Stimulated activated CD8-positive, alpha-beta memory T cell treated with anti-CD3 and anti-CD28 coated beads, Interleukin-7, amount 100 ng/mL, for 24 hours (primary cell): ENCODE measurements at places on chromosomes 6 and 20.

- no peak for DNase-seq
Measured at GRCh38 chr6:108002365-108003221, 44.6 kb upstream of the SEC63 start.

GRCh38 chr6:53984581-53984980 is 126.7 kb upstream of the MLIP start:
- DNase-seq, result no peak

DNA sequence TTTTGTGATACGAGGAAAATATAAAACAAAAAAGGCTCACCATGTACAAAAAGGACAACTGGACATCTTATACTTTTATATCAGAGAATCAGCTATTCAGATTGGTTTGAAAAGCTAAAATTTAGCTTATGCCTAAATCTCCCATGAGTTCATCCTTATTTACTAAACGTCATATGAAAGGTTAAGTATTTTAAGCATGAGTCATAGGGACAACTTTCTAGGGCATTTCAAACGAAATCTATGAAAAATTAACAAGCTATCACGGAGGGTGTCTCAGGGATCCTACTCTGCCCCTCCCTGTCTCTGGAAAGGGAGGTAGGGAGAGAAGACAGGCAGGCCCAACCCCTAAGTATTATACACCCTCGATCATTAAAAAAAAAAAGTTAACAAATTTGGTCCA is 124.1 kb upstream of the LOC128125822 start:
- DNase-seq, result no peak

DNA sequence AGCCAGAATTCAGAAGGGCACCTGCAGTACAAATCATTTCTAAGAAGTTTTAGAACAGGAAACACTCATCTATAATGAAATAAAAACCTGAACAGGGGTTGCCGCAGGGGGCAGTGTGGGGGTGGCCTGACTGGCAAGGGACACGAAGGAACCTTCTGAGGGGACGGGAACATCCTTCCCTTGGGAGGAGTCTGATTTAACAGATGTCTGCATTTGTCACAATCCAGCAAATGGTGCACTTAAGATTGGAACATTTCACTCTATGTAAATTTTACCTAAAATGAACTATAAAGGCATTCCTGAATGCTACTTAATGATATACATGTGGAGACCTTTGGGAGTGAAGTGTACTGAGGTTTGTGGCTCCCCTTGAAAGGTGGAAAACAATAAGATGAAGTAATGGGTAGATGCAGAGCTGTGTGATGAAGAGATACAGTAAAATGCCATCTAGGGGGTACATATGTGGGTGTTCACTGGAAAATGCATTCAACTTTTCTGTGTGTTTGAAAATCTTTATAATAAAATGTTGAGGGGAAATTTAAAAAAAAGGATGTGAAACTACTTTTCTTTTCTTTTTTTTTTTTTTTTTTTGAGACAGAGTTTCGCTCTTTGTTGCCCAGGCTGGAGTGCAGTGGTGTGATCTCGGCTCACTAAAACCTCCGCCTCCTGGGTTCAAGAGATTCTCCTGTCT is 89.5 kb downstream of the SNX5 start:
- no peak for DNase-seq

DNA sequence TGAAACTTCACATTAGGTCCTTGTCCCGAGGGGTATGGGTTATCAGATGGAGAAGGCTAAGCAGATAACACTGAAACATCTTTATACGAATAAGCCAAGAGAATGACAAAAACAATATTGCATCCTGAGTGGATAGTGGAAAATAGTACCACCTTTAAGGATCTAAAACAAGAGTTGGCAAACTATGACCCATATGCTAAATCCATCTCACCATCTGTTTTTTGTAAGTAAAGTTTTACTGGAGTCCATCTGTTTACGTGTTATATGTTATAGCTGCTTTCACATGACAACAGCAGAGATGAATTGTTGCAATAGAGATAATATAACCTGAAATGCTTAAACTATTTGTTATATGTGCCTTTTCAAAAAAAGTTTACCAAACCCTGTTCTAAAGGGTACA is 76.1 kb upstream of the TRDN start:
- DNase-seq, result no peak

DNA sequence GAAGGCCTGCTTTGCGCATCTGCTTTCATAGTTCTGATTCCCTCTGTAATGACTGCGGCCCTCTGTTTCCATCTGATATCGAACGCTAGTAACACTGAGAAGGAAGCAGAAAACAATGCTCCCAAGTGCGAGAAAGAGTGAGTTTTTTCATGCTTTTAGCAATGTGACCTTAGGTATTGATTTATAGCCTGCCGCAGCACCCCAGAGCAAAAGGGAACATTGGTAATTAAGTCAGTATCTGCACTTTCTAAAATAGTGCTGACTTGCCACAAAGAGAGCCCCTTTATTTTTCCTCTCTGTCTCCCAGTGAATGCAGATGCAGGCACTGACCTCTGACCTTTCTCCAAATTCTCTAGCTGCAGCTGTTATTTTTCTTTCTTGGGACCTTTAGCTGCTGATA is 129.8 kb downstream of the HDGFL1 start:
- no peak for DNase-seq

- DNase-seq, result no peak
Measured at GRCh38 chr6:56040889-56041301, 165.5 kb upstream of the BMP5 start.

DNA sequence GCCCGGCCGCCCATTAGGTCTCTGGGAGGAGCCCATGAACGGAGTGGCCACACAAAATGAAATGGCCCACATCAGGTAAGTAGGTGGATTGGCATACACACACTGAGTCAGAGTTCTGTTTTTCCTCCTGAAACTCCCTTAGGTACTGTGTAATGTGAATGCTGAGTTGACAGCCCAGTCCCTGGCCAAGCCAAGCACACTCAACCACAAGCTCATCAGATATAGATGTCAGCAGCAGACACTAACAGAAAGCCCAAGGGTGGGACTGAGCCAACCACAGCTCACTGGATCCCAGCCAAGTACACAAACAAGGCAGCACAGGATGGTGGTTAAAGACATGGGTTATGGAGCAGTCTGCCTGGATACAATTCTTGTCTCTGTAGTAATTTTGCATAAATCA is 403.4 kb downstream of the GJA1 start:
- DNase-seq, result no peak

- DNase-seq, result no peak
Measured at GRCh38 chr6:158938811-158939254, 61.2 kb downstream of the RSPH3 start.

DNA sequence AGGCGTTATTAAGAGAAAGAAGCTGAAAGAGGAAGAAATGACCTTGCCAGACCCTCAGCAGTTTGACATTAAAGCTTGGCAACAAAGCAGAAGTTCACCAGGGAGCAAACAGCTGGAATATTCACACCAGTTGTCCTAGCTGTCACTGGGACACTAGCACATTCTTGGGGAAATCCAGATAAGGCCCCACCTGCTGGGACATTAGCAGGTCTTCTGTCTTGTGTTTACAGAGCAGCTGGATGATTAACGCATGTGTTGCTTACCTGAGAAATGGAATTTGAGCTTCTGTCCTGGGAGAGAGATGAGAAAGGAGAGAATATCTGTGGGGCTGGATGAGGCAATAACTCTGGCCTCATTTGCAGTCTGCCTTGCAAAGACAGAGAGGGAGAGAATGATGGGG is 137.6 kb upstream of the RIN2 start:
- no peak for DNase-seq

- no peak for DNase-seq
Measured at GRCh38 chr6:6815732-6816131, 227.2 kb downstream of the LY86 start.

GRCh38 chr6:44951253-44951747 is 376.8 kb upstream of the RUNX2 start:
- DNase-seq, result no peak

- no peak for DNase-seq
Measured at GRCh38 chr6:166595061-166595780, 8.7 kb upstream of the RAMACL start.

DNA sequence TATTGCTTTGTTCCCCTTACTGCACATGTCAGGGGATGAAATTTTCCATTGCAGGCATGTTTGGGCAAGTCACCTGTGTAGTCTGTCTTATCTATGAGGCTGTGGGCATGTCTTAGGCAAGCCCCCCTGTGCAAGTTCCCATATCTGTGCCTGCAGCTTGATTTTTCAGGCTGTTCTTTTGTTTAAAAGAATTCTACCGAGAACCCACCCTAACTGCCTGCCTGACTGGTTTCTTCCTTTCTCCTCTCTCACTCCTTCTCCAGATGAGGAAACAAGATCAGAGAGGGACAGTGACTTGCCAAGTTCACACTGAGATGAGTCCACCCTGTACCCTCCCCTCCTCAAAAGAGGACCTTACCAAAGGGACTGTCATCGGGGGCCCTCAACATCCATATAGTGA is 11.0 kb downstream of the TREML2 start:
- DNase-seq, result no peak

DNA sequence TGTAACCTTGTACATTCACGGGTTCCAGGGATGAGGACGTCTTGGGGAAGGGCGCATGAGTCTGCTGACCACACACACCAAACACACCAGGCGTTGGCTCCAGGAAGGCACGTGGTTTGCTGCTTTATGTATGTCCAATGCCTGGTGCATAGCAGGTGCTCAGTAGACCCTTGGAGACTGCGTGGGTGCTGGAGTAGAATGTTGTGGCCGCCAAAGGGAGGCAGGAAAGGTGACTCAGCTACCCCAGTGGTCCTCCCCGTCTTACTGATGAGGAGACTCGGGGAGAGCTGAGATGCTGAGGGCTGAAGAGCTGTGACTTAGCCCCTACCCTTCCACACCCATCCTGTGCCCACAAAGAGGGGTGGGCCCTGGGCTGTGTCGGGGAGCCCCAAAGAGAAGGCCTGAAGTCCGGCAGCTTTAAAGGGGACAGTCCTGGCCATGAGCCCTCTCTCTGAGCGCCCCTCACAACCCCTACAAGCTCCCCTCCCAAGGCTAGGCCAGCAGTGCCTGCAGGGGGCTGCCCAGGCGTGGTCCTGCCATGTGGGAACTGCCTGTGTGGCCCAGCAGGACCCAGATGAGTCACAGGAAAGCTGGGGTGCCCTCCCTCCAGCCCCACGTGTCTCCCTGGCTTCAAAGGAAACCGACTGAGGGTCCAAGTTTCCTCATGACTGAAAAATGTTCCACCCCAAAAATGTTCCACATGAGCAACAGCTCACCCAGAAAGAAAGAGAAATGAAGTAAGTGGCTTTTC is 28.0 kb upstream of the PTGIS start:
- peak; percentile 61 for DNase-seq

DNA sequence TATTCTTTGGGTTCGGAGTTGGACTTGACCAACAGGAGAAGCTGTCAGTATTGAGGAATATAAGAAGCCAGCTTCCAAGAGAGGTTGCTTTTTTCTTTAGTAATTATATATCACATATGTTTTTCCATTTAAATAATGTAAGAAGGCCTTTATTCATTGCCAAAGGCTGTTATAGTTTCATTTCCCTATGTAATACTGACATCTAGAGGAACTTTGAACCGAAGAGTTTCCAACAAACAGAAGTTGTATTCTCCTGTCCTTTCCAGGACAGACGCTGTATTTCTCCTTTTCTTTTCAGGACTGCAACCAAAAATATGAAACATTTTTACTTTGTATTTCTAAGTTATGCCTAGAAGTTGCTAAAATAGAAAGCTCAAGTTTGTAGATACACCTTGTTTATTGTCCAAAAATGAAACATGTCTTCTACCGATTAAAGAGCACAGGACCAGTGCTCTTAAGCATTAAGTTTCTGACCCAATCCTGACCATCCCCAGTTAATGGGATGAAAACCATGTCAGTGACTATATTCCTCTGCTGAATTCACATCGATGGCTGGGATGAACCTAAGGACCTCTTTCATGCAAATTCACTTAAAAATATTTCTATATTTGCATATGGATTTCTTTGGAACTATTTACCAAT is 55.1 kb downstream of the MYLK4 start:
- no peak for DNase-seq
